ENCODE measurements at places on chromosomes 2 and 18. TPM values are rescaled to one million over a fixed set of nuclear protein-coding genes. Genes with fewer than 3 reads are reported as not detected.

DNA sequence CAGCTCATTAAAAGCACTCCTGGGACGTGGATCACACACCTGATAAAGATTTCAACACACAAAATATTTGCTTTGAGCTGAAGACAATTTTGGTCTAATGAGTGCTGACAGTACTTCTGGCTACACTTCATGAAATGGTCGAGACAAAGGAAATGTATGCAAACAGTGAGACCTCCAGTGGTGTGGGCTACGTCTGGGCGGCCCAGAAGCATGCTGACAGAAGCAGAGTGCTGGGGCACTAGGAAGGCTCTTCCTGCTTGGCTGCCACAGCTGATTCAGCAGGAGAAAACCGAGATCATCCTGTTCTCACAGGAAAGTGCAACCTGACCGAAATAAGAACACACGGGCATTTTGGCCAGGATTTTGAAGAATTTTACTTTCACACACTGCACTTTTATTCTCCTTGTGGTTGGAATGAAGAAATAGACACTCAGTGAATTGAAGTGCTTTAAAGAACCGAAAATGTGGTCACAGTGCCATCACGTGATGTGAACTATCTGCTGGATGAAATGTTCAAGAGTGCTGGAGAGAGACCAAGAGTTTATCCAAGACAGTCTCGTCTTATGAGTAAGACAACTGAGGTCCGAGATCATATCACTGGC is 149.5 kb downstream of the CCBE1 start:
- no peak for DNase-seq

The CNRIP1 gene
- 4.7 TPM for polyA plus RNA-seq

DNA sequence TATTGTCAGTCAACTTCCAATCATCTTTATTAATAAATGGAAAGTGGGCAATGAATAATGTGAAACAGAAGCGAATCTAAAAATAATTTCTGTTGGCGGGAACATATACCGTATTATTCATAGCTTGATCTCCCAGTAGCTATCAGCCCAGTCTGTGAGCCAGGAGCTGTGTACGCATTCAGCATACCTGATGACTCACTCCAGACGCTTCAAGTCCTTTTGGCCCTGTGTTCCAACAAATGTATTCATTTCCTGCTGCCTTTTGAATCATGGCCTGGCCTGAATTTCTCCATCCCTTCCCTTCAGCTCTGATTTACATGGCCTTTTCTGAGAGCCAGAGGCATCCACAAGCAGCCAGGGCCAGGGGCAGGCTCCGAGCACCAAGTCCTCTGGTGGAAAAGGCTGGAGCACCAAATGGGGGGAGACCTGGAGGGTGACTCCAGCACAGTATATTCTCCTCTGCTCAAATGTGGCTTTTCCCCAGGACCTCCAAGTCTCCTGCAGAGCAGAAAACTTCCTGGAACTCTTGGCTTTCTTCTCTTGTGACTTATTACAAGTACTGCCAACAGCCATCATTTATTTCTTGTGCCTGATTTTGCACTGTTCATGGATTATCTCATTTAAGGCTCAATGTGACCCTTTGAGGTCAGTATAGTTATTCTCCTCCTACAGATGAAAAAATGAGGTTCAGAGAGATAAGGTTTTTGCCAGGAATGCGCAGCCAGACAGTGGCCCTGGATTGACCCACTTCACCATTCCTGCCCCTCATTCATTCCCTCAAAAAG is 108.7 kb downstream of the EN1 start:
- DNase-seq = no peak

GRCh38 chr18:57516056-57516455 is 70.4 kb downstream of the FECH start:
- DNase-seq = no peak

The POU3F3 gene
- polyA plus RNA-seq = 0.01 TPM

The ARHGEF33 gene
- polyA plus RNA-seq = 0.03 TPM

DNA sequence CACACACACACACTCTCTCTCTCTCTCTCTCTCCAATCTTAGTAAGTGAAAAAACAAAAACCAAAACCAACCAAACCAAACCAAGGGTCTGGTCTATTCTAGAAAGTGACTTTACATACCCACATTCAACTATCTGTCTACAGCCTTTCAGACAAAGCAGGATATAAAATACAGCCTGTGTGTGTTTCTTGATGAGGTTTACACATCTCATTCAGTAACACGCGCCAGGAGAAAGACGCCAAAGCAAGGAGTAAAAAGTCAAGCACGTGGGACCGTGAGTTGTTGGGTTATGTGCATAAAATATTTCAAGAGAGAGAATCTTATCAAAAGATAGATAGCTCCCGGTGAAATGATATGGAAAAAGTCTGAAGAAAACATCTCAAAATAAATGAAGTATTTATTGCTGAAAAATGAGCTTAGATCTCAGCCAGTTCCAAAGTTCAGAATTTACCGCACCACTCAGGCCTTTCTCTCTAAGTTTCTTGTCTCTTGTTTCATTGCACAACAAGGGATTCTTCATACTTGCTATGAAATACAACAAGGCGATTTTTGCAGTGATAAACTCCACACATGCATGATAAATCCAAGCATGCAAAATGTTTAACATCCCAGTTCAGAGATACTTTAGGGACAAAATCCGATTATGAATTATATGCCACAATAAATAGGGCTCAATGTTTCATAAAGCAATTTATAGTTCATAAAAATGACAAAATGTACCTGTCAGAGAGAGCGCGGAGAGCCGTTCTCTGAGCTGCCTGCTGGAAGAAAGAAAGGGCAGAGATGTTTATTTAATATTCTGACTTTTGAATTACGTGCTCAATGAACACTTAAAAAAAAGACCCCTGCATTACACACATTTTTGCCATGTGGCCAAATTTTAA is 159.3 kb upstream of the REV1 start:
- no peak for DNase-seq

The FNDC4 gene
- 23.2 TPM for polyA plus RNA-seq

DNA sequence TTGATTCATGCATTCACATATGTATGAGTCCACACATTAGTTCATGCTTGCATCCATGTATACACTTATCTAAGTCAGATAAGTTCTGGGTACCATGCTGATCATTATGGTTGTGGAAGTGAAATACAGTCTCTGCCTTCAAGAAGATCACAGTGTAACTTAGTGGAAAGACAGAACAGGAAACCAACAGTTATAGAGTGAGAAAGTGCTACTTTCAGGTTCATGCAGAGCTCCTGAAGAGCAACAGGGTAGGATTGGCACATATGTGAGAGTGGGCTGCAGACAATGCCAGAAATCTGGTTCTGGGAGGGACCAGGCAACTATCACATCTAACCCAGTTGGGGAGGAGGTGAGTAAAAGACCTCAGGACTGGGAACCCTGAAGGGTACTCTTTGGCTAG is 35.4 kb upstream of the PGAP1 start:
- DNase-seq = no peak

GRCh38 chr18:53798516-53798915 is 426.0 kb downstream of the MBD2 start:
- no peak for DNase-seq

The GKN1 gene
- 0.21 TPM for polyA plus RNA-seq

GRCh38 chr18:5159080-5159479 is 38.0 kb downstream of the AKAIN1 start:
- DNase-seq = no peak

DNA sequence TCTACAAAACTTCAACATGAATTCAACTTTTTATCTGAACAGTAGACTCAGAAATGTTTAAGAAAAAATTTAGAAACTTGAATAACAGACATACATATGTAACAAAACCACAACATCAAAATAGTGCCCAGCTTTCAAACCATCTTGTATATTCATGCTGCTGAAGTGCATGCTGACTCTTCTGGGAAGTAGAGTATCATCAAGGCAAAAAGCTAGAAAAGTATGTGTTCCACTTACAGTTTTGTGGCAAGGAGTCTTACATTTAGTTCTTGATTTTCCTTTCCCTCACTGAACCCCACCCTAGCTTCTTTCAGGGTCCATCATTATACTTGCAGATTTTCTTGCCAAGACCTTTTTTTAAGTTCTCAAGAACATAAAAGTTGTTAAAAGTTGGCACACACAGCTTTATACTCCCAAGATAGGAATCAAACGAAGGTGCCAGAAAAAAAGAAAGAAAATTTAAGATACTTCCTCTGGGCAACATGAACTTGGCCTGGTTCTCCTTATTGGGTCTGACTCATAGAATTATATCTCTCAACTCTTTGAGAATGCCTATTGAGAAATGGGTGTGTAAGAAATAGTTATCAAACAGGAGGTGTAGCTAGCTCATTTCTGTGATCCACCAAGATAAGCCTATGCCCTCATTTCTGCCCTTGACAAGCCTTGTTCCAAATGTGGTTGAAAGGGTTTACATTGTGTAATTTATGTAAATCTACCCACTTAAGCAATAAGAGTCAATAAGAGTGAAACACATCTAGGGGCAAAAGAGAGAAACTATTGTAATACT is 667.6 kb upstream of the ACVR2A start:
- no peak for DNase-seq

DNA sequence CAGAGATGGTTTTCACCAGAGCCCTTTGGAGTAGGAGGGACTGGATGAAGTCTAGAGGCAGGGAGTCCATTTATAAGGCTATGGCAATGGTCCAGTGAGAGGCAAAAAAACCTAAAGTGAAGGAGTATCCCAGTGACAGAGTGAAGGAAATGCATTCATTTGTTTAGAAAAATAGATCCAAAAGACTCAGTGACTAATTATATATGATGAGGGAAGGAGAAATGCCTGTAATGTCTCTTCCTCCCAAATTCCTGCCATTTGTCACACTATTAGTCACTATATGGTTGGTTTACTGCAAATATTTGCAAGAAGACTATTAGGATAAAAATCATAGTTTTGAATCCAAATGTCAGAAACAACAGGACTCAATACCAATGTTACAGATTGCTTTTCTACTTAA is 104.2 kb downstream of the ZNF521 start:
- DNase-seq = no peak

GRCh38 chr2:74675090-74675489 is 21.0 kb downstream of the SEMA4F start:
- no peak for DNase-seq

The MFSD6 gene
- polyA plus RNA-seq = 4.0 TPM

DNA sequence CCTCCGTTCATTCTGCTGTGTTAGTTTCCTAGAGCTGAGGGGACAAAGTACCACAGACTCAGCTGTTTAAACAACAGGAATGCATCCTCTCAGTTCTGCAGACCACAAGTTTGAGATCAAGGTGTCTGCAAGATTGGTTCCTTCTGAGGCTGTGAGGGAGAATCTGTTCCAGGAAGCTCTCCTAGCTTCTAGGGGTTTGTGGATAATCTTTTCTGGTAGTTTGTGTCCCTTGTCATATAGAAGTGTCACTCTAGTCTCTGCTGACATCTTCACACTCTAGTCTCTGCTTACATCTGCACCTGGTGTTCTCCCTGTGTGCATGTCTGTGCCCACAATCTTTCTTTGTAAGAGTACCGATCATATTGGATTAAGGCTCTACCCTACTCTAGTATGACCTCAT is 581.8 kb downstream of the RNF144A start:
- DNase-seq = no peak

- DNase-seq = no peak
Observed at GRCh38 chr18:24185805-24186204, 46.9 kb downstream of the CABYR start.

The STPG4 gene
- polyA plus RNA-seq = not detected

DNA sequence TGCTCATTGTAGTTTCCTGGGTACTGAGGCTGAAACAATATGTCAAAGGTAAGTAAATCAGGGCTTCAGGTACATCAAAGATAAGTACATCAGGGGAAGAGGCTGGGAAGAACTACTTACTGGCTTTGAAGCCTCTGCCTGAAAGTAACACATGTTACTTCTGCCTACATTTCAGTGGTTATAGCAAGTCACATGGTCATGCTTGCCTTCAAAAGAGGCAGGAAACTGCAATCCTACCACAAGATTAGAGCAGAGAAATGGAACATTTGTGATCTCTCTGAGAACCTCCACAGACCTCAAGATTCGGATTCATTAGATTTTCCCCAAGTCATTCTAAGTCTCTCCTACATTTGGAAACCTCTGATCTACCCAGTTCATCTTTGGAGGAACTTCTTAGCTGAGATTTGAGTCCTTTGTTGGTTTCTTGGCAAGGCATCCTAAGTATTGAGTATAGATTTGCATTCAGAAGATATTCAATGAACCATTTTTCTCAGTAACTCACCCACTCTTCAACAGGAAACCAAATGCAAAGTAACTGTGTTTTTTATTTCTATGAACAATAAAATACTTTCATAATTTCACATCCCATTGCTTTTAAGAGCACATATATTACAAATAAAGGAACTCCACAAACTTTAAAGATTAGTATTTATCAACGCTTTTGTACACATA is 48.5 kb upstream of the CCDC195 start:
- DNase-seq = no peak

GRCh38 chr2:150484461-150485021 is 2.9 kb downstream of the RND3 start:
- no peak for DNase-seq

DNA sequence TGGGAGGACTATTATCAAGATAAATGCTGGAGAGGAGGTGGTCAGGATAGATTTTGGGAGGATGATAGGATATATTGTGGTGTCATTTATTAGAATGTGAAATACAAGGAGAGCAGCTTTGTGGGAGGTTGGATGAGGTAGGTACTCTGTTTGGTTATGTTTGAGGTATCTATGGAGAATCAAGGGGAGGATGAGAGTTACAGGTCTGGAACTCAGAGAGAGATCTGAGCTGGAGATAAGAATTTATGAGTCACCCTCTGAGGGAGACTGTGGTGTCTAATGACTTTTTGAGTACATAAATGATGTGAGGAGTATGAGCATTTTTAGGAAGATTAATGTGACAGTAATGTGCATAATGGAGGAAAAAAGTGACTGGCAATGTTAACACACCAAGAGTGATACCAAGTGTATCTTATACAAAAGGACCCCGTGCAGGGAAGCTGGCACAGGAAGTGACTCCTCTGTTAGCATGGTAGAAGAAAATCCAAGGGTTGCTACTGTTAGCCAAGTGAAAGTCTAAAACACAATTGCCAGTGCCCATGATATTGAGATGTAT is 48.2 kb downstream of the CRIM1 start:
- no peak for DNase-seq

GRCh38 chr2:15547115-15547876 is 13.8 kb downstream of the NBAS start:
- DNase-seq = no peak

The TMEM247 gene
- not detected for polyA plus RNA-seq

The ALLC gene
- not detected for polyA plus RNA-seq

DNA sequence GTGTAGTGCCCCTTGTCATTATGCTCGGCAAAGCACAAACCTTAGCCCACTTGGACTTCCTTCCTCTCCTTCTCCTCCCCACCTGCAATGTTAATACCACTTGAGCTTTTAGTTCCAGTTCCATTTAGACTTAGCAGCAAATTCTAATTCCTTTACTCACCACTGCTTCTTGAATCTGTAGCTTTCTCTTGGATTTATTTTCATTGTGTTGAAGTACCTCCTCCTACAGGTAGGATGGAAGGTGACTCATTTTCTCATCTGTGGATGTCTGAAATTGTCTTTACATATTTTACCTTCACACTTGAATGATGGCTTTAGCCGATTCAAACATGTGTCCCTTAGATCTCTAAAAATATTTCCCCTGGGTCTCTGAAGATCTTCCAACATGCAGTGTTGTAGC is 32.8 kb upstream of the BIN1 start:
- DNase-seq = no peak

All from psoas muscle (tissue), 8 donors.